GM04503 (cell line): ENCODE measurements at places on chromosomes 1 and 21.

DNA sequence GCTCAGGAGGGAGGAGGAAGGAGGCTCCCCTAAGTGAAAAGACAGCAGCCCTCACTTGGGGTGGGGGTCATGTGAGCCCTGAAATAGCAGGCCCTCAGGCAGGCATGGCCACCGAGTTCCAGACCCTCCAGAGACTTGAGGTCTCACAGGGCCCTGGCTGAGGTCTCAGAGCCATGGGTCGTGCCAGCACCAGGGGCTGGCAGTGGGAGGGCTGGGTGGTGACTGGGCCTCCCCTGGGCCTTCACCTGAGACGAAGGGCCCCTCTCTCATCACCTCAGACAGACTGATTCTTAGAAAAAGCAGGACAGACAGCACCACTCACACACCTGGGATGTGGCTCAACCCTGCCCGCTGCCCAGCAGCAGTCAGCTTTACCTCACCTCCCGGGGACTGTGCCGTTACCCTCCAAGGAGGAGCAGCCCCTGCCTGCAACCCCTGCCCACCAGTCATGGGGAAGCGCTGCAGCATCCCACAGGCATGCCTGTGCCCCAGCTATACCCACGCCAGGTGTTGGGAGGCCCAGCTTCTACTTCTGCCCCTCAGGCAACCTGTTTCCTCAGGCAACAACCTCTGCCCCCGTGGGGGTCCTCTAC, 42.6 kb upstream of the LRP8 start:
- DNase-seq, result no peak

DNA sequence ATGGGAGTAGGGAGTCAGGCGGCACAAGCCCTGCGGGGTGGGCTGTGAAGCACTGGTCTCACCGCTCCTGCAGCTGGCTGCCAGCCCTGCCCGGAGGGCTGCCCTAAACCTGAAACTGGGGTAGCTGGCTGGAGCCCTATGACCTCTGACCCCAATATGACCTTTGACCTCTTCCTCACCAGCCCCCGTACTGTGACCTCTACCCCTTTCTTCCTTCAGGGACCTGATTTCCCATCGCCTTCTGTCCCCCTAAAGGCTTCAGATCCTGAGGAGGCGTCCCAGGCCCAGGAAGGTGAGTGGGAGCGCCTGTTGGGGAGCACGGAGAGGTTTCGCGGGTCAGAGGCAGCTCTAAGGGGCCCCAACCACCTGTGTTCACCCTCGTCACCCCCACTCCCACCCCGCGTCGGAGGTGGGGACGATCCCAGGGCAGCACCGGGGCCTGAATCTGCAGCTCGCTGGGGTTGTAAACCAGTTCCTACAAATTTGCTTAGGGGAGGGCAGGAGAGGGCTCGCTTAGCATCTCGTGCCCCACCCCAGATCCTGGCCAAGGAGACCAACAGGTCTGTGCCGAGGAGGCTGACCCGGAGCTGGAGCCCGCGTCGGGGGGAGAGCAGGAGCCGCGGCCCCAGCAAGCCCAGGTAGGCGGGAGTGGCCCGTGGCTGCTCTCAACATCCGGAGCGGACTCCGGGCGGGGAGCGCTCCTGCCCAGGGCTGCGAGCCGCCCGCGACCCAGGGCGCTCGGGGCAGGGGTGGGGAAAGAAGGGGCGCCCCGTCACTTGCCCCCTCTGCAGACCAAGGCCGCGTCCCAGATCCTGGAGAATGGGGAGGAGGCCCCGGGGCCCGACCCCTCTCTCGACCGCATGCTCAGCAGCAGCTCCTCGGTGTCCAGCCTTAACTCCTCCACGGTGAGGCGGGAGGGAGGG, 7.3 kb downstream of the SYTL1 start:
- no peak for DNase-seq

DNA sequence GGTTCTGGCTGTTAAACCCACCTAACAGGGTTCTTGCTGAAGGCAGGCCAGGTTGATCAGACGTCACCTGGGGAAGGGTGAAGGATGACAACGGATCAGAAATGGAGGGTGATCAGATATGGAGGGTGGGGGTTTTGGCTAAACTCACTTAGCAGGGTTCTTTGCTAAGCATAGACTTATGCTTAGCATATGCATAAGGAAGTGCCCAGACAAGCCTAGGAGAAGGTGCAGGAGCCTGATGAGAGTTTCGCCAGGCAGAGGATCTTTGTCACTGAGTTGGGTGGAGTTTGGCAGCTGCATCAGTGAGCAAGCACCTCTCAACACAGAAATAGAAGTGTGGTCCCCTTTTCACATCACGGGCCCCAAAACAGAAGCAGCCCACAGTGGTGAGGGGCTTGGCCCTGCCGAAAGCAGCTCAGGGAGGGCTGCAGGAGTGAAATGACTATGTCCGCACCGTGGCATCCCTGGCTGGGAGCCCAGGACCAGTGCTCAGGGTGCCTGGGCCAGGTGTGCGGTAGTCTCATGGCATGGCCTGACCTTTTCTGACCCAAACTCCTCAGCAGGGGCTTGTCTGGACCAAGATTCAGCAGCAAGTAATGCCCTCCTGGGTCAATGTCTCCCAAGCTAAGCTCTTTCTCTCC, 101.6 kb downstream of the AJAP1 start:
- no peak for DNase-seq

DNA sequence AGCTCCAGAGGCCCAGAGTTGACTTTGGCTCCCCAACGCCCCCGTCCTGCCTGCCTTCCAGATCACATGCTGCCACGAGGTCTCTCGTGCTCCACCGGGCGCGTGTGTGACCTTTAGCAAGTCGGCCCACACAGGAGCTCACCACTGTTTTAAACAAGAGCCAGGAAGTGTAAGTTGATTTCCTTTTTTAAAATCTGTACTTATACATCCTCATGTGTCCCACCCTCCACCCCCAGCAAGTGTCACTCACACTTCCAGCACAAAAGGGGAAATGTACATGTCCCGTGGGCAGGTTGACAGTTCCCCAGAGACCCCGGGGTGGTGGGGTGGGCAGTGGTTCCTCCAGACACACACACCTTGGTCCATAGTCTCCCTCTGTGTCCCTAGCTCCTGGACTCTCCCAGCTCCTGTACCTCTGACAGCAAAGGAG, 84.4 kb downstream of the STUM start:
- DNase-seq, result no peak

GRCh38 chr1:179808503-179808902, 65.4 kb downstream of the FAM163A start:
- DNase-seq, result no peak

- no peak for DNase-seq
Measured at GRCh38 chr1:230095938-230096337, 28.9 kb downstream of the GALNT2 start.

DNA sequence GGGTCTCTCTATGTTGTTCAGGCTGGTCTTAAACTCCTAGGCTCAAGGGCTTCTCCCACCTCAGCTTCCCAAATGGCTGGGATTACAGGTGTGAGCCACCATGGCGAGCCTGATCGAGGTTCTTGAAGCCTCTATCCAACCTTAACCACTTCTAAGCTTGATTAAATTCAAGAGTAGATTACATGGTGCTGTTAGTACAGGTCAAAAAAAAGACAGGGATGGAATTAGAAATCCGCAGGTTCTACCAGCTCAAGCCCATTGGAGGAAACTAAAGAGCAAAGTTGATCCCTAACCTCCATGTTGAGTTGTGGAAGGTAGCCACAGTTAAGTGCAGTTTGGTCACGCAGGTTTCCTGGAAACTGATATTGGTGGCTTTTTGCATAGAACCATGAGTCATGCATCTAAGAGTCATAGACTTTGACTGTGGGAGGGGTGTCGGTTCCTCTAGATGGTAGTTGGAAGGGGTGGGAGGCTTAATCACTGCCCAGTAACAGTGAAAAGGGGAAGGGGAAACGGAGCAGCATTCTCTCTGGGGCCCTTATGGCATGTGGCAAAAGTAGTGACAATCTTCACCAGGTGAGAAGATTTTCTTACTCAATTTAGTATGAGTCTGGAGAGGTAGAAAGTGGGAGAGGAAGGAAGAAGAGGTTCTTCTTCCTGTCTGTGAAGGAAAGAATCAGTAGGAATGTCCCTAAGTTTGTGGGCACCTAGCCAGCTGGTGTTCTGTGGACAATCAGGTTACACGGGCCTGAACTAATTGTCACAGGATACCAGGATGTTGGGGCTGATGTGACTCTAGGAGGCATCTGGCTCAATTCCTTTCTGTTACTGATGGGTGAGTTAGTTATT, 7.0 kb downstream of the CD53 start:
- no peak for DNase-seq

DNA sequence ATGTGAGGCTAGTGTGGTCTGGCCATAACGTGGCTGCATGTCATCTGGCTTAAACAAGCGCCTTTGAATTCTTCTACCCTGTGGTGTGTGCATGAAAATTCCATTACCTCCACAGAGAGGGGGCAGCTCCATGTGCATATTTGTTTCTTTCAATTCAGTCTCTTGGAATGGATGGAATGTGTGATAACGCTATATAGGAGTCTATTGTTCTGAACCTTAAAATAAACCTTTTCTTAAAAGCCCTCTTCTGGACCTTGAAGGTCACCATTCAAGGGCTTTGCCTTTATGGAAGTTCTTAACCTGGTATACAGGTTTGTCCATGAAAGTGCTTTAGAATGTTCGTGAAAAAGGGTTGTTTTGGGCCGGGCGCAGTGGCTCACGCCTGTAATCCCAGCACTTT, 118.2 kb upstream of the ADGRL2 start:
- DNase-seq, result no peak
